ENCODE measurements at places on chromosomes 6 and 20.

- DNase-seq: no peak
Measured at GRCh38 chr6:157126183-157127098, 196.9 kb downstream of the TMEM242 start.

DNA sequence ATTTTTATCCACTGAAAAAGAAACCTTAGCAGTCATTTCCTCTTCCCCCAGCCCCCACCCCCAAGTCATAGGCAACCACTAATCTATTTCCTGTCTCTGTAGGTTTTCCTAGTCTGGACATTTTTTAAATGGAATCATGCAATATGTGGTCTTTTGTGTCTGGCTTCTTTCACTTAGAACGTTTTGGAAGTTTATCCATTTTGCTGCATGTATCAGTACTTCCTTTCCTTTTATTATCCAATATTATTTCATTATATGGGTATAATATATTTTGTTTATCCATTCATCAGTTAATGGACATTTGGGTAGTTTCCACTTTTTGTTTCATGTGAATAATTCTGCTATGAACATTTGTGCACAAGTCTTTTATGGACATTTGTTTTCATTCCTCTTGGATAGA is 99.3 kb upstream of the BMP5 start:
- no peak for DNase-seq

DNA sequence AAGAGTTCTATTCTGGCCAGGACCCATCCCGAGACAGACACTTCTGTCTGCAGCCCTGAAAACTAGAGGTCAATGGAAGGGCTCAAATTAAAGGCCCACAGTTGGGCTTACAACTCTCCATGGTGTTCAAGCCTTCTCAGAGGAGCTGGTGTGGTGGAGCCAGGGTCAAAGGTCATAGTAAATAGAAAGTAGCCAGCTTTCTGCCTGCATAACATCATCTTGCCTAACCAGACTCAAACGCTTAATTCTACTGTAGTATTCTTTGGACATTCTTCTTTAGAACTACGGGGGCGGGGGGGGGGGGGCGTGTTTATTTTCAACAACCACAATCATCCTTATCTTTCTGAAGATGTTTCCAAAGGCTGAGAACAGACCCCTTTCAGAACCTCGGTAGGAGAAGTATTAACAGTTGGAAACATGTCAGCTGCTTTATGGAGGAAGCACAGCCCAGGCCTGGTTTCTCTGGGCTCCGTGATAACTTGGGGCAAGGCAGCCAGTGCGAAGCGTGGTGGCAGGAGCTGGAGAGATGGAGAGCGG is 1.5 kb upstream of the RREB1 start:
- peak; percentile 92 for DNase-seq

DNA sequence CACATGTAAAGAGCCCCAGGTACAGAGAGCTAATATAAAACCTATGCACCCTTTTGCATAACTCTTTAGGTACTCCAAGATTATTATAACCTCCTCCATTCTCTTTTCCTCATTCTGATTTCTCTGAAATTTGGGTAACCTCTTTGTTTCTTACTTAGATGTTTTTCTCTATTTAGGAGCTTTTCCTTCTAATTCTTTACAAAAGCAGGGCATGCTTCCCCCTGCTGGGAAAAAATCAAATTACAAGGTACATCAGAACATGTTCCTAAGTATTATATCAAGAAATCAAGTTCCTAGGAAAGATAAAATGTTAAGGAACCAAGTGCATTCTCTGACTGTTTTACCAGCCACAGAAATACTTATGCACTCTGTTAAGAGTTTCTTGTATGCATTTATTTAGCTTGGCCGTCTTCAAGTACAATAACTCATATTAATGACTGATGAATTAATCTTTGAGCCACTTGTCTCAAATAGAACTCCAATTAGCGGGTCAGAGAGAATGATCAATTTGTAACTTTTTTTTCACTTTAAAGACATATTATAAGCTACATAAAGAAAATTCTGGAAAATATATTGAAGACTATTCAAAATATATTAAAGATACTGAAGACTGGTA is 2.1 kb downstream of the KHDRBS2 start:
- peak; percentile 81 for DNase-seq

DNA sequence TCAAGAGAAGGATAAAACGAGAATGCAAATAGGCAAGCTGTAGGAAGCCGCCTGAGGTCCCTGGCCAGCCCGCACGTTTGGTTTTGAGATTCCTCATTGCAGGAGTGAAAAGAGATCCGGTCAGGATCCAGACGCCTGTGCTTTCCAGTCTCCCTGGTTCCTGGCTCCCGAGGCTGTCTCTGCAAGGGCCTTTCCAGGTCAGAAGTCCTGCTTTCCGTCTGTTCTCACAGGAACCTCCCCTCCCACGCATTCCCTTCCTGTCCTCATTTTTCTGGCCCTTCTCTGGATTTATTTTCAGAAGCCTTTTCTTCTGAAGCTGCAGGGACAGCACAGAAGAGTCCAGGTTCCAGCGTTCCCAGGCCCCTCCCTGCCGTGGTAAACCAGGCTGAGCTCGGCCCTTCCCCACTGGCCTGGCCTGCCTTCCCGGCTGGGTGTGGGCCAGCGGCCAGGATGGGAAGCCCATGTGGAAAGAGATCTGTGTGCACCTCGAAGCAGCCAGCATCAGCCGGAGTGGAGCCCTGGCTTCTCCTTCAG is 54.0 kb downstream of the TMEM242 start:
- no peak for DNase-seq

- DNase-seq: peak; percentile 41
Measured at GRCh38 chr6:8904754-8905153, 469.4 kb upstream of the SLC35B3 start.

DNA sequence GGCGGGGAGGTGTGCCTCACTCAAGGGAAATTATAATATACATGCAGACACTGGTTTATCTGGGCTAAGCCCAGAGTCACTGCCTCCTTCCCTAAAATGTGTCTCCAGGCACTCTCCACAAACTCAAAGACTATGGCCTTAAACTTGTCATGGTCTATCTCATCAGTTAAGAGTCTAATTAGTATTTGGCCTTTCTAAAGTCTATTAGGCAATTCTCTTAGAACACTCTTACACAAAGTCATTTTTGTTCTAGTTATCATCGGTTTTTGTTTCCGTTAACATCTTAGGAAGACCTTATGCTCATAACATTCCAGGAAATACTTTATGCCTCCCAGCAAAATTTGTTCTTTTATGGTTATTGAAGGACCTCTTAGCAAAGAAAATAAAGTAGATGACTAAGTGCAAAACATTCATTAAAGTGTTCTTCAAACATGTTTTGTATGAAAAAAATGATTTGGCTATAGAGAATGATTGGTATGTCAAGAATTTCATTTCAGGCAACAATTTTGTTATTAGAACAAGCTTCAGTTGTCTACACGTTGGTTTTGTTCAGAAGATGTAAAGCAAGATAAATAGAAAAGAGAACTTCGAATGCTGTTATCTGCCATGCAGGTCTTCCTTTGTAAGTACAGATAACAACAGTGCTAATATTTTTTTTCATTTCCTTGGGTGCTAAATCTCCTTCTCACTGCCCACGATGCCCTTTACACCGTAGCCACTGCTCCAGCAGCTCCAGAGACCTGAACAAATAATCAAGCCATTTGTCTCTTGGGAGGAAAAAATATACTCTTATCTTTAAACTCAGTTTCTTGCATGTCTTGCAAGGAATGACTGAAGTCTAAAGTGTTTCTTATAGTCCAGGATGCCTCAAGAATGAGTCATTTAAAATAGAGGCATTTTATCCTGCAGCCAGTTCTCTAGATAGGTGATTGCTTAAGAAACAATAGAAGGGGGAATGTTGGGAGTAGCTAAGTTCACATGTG is 170.4 kb downstream of the HTR1B start:
- peak; percentile 47 for DNase-seq

DNA sequence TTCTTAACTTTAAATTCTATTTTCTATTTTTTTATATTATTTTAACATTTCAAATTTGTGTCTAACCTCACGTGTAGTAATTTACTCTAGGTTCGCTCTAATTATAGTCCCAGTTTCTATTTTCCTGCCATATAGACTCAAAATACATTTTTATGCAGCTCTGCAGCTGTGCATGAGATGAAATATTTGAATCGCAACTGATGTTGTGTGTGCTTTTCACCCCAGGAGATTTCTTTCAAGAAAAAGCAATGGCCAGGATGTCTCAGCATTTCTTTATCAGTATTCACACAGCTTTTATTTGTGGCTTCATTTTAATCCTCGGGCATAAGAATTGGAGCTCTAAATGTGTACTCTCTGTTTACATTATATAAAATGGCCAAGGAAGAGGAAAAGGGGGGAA is 157.6 kb downstream of the HDGFL1 start:
- peak; percentile 89 for DNase-seq

DNA sequence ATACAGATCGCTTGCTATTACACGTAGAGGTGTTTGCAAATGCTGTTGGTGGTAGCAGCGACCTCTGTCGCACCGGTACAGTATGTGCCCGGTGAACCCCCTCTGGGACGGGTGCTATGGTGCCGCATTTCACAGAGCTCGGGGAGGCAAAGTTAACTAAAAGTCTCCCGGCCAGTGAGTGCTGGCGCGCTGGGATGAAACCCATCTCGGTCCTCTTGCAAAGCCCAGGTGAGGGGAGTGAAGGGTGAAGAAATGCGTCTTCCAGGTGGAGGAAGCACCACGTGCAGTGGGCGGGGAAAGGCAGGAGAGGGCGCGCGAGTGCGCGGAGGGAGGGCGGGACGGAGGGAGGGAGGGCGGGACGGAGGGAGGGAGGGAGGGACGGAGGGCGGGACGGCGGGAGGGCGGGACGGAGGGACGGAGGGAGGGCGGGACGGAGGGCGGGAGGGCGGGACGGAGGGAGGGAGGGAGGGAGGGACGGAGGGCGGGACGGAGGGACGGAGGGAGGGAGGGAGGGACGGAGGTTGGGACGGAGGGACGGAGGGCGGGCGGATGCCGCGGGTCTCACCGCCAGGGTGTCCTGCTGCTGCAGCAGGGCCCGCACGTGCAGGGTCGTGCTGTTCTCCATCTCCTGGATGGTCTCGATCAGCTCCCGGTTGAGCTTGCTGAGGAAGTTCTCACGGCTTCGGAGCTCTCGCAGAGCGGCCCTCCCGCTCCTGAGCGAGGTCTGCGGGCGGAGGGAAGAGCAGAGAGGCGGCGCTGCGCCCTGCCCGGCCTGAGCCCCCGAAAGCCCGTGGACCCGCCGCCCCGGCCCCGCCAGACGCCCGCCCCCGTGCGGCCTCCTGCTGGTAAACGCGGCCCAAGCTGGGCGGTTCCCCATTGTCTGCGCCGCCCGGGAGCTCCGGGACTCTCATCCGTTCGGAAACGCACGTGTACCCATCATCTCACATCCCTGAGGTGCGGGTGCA is 11.7 kb downstream of the C20orf96 start:
- DNase-seq: no peak

- peak; percentile 67 for DNase-seq
Measured at GRCh38 chr6:33427585-33428223, 7.8 kb downstream of the SYNGAP1 start.

GRCh38 chr20:62080249-62080990 is 14.7 kb upstream of the TAF4 start:
- DNase-seq: no peak
